ENCODE measurements at places on chromosomes 2 and 18. TPM values are rescaled to one million over a fixed set of nuclear protein-coding genes. Genes with fewer than 3 reads are reported as not detected.

GRCh38 chr2:88087073-88087472 lies 19.4 kb downstream of the SMYD1 start:
- DNase-seq = no peak

DNA sequence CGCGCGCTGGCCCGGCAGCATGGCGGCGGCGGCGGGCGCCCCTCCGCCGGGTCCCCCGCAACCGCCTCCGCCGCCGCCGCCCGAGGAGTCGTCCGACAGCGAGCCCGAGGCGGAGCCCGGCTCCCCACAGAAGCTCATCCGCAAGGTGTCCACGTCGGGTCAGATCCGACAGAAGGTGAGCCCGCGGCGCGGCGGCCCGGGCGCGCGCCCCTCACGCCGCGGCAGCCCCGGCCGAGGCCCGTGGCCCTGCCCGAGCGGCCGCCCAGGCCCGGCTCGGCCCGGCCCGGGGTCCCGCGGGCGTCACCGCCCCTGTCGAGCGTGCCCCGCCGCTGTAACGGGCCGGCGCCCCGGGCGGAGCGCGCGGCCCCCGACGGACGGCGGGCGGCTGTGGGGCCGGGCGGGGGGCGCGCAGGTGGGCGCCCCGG lies 218 bp downstream of the DGKD start:
- no peak for DNase-seq

- DNase-seq = no peak
Measured at GRCh38 chr2:226362980-226363379, 436.6 kb downstream of the IRS1 start.

DNA sequence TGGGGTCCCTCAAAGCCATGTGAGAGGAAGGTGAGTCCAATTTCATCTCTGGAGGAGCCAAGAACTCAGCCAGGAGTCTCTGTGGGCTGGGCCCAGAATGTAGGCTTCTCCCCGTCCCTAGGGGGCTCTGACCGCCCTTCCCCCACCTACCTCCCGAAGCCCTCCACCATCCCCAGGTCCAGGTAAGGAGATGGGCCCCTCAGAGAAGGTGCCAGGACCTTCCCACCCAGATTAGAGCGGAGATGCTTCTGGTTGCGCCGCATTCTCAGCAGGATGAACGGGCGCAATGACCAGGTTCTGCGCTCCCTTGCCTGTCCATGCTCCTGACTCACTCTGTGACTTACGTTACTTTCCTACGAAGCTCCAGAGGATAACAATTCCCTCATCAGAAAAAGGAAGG lies 23.0 kb downstream of the ST8SIA5 start:
- DNase-seq = no peak

- no peak for DNase-seq
Measured at GRCh38 chr2:10254373-10255188, 48.1 kb upstream of the HPCAL1 start.

GRCh38 chr2:9799011-9799596 lies 44.2 kb upstream of the TAF1B start:
- DNase-seq = no peak

OXER1 gene
- 0.25 TPM for polyA plus RNA-seq

TTN gene
- polyA plus RNA-seq = 65.7 TPM

MOGAT1 gene
- polyA plus RNA-seq = 0.51 TPM

ZNG1B gene
- polyA plus RNA-seq = 19.7 TPM

ARHGAP25 gene
- polyA plus RNA-seq = 2.6 TPM
